ENCODE measurements at places on chromosomes 11 and 22. TPM values are rescaled to one million over a fixed set of nuclear protein-coding genes. Genes with fewer than 3 reads are reported as not detected.

Gene ABCC8
- 2.5 TPM for polyA plus RNA-seq

DNA sequence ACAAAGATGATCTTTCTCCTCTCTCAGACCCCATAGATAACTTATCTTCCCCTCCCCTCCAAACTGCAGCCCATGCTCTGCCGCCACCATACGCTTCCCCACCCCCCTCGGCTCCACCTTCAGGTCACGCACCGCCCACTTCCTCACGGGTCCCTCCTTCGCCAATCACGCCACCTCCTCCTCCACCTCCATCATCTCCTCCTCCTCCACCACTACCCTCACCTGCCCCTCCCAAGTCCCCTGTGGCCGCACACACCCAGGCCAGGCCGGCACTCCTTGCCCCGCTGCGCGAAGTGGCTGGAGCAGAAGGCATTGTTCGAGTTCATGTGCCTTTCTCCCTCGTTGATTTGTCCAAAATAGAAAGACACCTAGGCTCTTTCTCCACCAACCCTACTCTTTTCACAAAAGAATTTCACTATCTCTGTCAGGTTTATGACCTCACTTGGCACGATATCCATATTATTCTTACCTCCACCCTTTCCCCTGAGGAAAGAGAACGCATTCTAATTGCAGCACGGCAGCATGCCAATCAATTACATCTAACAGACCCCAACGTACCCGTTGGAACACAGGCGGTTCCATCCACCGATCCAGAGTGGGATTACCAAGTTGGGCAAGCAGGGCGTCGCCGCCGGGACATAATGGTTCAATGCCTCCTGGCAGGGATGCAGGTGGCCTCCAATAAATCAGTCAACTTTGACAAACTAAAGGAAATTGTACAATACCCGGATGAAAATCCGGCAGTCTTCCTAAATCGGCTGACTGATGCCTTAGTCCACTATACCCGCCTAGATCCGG lies 12.3 kb upstream of the OR56A3 start:
- DNase-seq = no peak

DNA sequence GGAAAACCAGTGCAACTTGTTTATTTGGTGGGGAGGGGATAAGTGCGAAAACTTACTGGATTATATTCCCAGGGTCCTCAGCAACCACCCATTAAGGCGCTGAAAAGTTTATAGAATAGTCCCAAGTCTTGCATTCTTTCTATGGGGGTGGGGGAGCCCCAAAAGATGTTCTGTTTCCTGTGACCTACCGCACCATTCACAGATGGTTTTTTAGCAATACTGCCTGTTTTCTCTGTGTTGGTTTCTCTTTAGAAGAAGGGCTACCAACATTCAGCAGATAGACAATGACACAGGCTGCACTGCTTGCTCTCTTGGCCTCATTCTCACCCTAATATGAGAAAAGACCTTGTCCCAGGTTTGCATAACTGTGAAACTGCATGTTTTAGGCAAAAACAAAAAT lies 86.5 kb downstream of the FAM76B start:
- no peak for DNase-seq

Gene CCDC89
- polyA plus RNA-seq = 3.1 TPM

DNA sequence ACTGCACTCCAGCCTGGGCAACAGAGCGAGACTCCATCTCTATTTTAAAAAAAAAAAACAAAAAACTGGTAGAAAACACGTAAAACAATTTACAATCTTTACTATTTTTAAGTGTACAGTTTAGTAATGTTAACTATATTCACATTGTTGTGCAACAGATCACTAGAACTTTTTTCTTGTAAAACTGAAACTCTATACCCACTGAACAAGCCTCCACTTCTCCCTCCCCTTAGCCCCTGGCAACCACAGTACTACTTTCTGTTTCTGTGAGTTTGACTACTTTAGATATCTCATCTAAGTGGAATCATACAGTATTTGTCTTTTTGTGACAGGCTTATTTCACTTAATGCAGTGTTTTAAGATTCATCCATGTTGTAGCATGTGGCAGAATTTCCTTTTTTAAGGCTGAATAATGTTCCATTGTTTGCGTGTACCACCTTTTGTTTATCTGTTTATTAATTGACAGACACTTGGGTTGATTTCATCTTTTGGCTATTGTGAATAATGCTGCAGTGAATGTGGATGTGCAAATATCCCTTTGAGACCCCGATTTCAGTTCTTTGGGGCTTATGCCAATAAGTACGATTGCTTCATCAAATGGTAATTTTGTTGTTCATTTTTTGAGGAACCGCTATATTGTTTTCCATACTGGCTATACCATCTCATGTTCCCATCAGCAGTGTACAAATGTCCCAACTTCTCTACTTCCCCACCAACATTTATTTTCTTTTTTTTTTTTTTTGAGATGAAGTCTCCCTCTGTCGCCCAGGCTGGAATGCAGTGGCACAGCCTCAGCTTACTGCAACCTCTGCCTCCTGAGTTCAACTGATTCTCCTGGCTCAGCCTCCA lies 11.0 kb downstream of the DDB2 start:
- no peak for DNase-seq
